Stimulated activated naive B cell treated with anti-CD40 and anti-IgM and Interleukin-4, amounts not matched to agents 10 μg/mL and 1 μg/mL and 100 μg/mL, for 72 hours (primary cell): ENCODE measurements at places on chromosomes 3 and 15.
A peak's percentile ranks its signal among the peaks of the same experiment; 100 is the strongest.

GRCh38 chr3:71309342-71309741 lies 274.2 kb downstream of the FOXP1 start:
- no peak for DNase-seq

DNA sequence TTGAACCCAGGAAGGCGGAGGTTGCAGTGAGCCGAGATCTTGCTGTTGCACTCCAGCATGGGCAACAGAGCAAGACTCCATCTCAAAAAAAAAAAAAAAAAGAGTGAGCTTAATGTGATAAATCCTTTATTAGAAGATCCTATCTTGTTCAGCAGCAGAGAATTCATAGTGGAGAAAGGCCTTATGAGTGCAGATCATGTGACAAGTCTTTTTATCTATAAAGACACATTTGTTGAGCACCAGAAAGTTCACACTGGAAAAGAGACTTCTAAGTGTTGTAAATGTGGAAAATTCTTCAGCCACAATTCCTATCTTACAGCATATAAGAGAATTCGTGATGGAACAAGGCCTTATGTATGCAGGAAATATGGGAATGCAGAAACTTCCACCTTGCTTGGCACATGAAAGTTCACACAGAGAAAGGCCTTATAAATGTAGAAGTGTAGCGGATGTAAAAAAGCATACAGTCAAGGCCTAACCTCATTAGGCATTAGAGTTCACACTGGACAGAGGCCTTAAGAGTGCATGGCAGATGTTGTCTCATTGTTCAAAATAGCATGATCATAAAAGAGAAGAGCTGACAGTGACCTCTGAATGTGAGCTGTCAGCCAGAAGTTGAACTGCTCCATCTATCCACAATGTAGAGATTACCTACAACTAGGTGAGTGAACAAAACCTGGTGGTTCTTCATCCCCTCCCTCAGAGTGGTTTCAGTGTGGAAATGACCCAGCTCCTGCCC lies 16.7 kb downstream of the ADAM10 start:
- DNase-seq = no peak

DNA sequence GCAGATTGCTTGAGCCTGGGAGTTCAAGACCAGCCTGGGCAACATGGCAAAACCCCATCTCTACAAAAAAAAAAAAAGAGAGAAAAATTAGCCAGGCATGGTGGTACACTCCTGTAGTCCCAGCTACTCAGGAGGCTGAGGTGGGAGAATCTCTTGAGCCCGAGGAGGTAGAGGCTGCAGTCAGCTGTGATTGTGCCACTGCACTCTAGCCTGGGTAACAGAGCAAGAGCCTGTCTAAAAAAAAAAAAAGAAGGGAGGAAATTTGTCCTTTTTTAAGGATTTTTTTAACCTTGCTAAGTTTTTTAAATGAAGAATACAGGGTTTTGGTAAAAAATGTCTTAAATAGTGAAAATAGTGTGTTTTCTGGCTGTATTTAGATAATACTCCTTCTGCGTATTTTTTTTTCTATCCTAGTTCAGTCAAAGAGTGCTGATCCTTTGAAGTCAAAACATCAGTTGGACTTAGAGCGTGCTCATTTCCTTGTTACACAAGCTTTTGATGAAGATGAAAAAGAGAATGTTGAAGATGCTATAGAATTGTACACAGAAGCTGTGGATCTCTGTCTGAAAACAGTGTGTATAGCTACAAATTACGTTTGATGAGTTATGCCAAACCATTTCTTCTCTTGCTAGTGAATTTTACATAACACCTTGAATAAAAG lies 11.1 kb downstream of the CAPN7 start:
- DNase-seq = no peak

DNA sequence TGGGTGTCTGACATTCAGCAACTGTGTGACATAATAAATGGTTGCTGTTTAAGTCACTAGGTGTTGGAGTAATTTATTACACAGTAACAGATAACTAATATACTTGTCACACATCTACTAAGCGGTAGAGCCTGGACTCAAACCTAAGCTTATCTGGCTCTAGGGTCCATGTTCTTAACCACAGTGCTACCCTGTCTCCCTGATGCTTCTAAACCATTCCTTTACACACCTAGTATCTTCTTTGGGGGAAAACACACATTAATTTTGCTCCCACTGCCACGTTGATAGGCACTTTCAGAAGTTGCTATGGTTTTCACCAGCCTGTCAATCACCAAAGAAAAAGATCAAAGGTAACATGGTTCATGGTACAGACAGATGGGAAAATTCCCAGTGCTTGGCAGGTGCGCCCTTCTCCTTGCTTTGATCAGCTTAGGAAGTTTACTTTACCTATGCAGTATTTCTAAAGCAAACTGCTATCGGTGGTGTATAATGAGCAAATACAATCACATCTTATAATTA lies 150.8 kb downstream of the PDZRN3 start:
- DNase-seq = no peak

GRCh38 chr3:30232142-30232541 lies 374.3 kb upstream of the TGFBR2 start:
- no peak for DNase-seq

GRCh38 chr3:99516936-99517335 lies 121.5 kb upstream of the COL8A1 start:
- DNase-seq = no peak

GRCh38 chr15:58490086-58490887 lies 58.5 kb downstream of the LIPC start:
- no peak for DNase-seq

- no peak for DNase-seq
Observed at GRCh38 chr15:71806452-71806931, 3.9 kb upstream of the NR2E3 start.

DNA sequence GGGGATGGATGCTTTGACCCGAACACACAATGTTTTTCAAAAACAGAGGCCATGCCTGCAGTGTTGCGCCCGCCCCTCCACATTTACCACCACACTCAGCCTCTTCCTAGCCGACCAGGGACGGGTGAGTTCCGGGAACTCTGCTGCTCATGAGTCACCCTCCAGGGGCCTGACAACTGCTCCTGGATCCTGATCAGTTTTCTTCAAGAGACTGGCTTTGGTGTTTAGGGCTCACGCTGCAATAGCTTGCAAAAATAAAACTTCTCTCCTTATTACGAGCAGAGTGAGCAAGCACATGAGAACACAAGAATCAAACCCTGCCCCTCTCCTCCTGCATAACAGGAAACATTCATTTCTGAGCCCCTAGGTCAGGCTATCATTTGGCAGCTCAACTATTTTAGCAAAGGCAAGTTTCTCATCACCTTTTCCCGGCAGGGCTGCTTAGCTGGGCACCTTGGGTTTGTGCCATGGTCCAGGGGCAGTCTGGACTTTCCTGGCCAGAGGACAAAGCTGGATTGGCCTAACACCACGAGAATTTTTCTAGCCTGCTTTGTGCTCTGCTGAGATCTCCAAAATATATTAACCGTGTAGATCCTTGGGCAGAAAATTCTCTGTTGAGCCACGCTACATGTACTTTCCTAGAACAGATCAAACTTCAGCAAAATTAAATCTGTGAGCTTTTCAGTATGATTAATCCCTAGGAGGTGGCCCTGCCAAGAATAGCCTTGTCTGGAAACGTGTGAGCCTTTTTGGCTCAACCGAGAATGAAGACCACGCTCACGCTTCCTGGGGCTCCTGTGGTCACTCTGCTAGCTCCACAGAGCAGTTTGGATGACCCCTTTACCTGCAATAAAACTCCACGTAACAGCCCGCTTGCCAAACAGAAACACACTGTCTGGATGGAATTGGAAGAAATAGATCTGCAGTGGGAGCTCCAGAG lies 52.7 kb upstream of the SPATA12 start:
- no peak for DNase-seq

DNA sequence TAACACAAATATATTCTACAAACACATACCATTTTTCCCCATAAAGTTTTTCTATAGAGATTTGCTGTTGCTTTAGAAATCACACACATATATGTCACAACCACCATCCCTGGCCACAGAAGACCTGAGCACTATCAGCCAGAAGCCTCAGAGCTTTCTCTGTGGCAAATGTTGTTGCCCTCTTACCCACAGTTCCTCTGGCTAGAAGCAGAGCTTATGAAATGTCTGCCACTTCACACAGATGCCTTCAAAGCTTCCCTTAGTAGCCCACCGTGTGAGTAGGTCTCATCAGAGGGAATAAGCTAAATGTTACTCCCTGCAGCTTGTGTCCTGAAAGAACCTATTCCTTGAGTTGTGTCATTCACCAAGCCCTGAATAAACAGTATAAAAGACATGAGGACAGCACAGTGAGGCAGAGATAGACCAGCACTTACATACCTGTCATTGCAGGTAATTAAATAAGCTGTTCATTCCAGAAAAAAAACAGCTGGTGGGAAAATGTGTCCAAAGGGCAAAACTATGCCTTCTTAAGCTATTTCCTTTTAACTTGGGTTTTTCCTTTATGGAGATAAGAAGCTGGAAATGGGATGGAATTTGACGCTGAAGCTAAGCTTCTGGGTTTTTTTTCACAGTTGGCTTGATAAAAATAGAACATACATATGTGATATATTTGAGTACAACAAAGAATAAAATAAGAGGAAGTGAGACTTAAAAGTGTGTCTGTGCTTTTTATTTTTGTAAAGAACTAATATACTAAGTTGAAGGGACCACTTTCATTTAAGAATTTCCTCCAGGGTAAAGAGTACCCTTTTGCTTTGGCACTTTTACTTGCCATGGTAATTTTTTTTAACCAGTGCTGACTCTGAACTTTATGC lies 391.4 kb downstream of the KCNH8 start:
- no peak for DNase-seq

- DNase-seq = no peak
Observed at GRCh38 chr3:80068459-80068858, 300.7 kb upstream of the ROBO1 start.

GRCh38 chr15:74786551-74787165 lies 4.8 kb downstream of the CSK start:
- no peak for DNase-seq

- no peak for DNase-seq
Observed at GRCh38 chr3:143979813-143980212, 8.2 kb downstream of the DIPK2A start.

DNA sequence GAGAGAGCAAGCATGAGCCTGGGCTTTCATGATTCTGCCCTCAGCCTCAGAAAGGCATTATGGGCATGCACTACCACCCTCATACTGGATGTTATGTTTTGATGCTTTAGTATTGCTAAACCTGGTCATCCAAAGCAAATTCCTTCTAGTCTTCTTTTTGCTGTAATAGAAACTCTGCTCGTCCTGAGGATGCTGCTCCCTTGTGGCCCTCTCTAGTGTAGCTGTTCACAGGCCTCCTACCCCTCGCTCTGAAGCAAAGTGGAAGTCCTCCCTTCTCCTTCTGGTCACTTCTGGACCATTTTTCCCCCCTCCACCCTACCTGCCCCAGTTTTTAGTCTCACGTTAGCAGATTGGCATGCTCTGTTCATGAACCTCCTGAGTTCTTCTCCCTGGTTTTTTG lies 22.9 kb upstream of the CCNL1 start:
- DNase-seq = no peak

- no peak for DNase-seq
Observed at GRCh38 chr3:48990636-48991469, 812 bp downstream of the P4HTM start.

GRCh38 chr15:83030021-83030420 lies 18.6 kb upstream of the C15orf40 start:
- DNase-seq = no peak

DNA sequence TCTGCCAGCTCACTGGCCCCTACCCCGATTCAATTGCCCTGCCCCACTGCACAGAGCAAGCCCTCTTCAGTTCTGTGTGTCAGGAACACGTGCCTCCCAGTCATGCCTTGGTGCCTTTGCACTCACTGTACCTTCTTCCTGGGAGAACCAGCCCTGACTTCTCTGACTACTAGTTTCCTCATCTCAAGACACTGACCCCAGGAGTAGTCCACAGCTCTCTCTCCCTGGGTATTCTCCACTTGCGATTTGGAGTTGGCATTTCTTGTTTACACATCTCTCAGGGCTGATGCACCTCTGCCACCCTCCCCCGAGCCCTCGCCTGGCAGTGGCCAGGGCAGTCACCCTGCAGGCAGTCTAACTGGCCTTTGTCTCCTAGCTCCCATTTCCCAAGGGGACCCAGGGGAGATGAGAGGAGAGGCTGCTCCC lies 5.7 kb downstream of the CISH start:
- DNase-seq = no peak

DNA sequence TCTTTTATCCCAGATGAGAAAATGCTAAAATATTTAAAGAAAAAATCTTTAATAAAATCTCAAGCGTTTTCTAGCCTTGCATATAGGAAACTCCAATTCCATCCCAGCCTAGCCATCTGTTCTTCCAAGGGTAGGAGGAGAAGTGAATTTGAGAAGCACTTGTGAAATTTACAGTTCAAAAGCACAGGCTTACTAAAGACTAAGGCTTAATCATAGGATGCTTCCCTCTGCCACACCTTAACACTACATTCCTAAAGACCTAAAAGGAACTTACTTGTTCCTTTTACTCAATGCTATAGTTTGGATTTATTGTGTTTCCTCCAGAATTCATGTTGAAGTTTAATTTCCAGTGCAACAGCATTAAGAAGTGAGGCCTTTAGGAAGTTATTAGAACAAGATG lies 764.8 kb upstream of the CADM2 start:
- DNase-seq = no peak

- peak; percentile 34 for DNase-seq
Observed at GRCh38 chr3:23162934-23163333, 40.2 kb upstream of the UBE2E2 start.

DNA sequence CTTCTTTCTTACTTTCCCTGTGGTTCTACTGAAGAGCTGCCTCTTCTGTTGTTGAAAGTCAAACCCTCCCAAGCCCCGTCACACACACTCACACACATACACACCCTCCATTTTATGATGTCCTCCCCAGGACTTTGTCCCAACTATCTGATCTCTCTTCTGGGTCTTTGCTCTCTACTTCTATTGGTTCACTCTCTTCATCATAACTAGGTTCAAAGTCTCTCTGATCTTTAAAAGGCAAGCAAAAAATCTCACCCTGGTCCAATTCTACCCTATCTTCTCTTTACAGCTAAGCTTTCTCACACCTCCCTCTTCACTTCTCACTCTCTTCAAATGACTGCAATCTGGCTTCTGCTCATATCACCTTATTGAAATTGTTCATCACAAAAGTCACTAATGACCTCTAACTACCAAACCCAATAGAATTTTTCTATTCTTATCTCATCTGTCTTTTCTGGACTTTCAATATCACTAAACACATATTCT lies 34.8 kb downstream of the LRRFIP2 start:
- DNase-seq = no peak

DNA sequence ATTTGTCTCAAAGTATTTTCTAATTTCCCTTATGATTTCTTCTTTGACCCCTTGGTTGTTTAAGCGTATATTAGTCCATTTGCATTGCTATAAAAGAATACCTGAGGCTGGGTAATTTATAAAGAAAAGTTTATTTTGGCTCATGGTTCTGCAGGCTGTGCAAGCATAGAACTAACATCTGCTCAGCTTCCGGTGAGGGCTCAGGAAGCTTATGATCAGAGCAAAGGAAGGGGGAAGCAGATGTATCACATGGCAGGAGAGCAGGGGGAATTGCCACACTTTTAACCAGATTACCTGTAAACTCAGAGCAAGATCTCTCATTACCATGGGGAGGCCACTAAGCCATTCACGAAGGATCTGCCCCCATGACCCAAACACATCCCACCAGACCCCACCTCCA lies 148.2 kb downstream of the PDE8A start:
- DNase-seq = no peak
